Activated T-cell treated with anti-CD3 and anti-CD28 coated beads for 48 hours (primary cell): ENCODE measurements at places on chromosomes 2 and 18.

DNA sequence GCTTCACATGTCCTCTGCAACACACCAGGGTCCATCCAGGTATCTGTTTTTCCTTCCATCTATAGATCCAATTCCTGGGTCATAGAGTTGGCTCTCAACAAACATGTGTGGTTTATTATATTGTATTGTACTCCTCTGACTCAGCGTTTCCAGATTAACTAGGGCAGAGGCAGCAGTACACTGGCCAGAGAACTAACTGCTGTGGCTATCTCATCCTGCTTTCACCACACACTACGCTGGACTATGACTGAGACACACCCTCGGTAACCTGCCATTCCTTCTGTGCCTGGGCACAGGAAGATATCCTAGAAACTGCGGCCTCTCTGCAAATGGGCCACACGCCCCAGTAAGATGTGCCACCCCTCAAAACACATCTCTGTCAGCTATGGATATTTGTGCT, 159.8 kb upstream of the STK17B start:
- no peak for DNase-seq

GRCh38 chr2:147774805-147775204, 70.0 kb upstream of the ACVR2A start:
- no peak for DNase-seq

DNA sequence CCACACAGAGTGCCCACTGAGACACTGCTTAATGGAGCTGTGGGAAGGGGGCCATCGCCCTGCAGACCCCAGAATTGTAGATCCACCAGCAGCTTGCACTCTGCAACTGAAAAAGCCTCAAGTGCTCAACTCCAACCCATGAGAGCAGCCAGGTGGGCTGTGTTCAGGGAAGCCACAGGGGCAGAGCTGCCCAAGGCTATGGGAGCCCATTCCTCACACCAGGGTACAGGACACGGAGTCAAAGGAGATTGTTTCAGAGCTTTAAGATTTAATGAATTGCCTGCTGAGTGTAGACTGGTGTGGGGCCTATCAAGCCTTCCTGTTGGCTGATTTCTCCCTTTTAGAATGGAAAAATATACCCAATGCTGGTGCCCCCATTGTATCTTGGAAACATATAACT, 17.2 kb downstream of the TPO start:
- no peak for DNase-seq

DNA sequence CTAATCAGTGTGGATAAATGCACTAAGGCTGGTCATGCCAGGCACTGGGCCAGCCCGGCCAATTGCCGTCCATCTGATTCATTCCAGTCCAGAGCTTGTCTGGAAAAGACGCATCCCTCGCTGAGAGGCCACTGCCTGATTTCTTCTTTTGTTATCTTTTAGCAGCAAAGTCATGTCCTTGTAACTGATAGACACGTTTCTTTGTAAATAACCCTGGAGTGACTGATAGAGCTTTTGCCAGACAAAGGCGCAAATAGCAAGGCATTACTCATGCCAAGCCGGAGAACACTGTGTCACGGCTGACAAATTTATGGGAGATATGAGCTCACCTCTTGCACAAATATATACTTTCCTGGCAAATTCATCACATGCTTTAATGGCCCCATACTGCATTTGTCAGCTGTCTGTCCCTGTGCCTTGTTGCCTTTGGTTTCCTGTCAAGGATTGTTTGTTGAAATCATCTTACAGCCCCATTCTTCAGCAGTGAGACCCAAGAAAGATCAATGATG, 164.4 kb downstream of the ETAA1 start:
- no peak for DNase-seq

DNA sequence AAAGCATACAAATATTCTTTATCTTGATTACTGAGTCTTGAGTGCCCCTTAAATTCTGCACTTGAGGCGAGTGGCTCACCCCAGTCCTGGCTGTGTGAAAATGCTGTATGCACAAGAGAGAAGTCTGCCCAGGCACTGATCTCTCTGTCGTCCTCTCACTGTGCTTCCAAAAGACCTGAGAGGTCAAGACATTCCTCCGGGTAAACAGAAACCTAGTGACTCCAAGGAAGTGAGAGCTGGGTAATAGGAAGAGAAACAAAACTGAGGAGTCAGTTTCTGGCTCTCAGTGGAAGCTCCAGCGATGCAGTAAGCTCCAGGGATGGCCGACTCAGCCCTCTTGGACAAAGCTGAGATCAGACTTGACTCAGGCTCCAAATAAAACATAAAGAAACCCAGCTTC, 70.9 kb downstream of the AAK1 start:
- no peak for DNase-seq

GRCh38 chr2:156511803-156512202, 75.6 kb downstream of the GPD2 start:
- no peak for DNase-seq

DNA sequence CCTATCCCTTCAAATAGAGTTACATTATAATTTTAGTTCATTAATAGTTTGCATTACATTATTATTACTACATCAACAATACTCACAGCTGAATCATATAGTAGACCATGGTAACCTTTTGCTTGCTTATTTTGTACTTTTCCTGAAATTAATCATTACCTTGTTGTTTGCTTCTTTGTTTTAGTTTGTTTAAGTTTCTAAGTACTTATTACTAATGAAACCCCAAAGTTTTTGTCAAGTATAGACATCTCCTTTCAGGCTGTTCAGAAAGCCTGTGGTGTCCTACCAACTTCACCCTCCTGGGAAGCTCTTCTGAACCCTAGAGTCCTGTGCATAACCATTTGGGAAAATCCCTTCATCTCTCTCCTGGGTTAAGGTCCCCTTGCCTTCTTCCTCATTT, 43.5 kb upstream of the LAPTM4A start:
- no peak for DNase-seq

GRCh38 chr2:42116195-42117181, 52.7 kb upstream of the EML4 start:
- no peak for DNase-seq

- no peak for DNase-seq
Observed at GRCh38 chr2:48799601-48800000, 44.1 kb upstream of the LHCGR start.

- no peak for DNase-seq
Observed at GRCh38 chr2:109317471-109318095, 188.6 kb downstream of the SH3RF3 start.

DNA sequence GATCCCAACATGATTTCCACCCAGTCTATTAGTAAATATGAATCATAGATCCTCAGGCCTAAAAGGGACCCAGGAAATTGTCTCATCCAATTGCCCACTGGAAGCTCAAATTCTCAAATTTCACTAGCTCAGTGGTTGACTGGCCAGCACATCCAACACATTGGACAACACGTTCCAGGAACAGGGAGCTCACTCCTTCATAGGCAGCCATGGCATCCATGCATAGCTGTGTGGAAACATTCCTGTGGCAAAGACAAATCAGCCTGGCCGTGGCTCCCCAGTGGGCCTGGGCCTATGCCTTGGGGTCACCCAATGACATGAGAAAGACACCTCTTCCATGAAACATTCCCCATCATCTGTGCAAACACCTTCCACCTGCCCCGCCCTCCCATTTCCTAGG, 261.1 kb downstream of the ANAPC1 start:
- DNase-seq, result no peak

- no peak for DNase-seq
Observed at GRCh38 chr18:7814754-7815315, 247.7 kb downstream of the PTPRM start.

GRCh38 chr18:77433076-77433475, 183.4 kb downstream of the GALR1 start:
- no peak for DNase-seq

GRCh38 chr2:72992734-72993102, 75.4 kb downstream of the EMX1 start:
- no peak for DNase-seq

GRCh38 chr2:119158563-119159347, at the start of gene C1QL2:
Gene C1QL2 (minus strand): TSS chr2:119158751. CDS start chr2:119158269, 482 bp downstream.
- DNase-seq, result no peak

DNA sequence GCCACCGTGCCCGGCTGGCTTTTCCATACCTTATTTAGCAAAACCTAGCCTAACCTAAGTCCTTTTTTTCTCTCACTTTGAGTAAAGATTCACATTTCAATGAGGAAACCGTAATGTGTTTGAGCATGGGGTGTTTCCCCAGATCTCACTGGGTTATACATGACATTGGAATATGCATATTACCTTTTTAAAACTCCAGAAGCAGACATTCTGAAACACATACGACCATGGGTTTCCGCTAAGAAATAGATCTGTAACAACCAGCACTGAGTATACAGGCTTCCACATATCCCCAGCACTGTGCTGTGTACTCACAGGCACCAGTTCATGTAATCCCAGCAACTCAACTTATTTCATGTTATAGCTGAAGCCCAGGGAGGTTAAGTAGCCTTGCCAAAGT, 41.0 kb upstream of the FOSL2 start:
- no peak for DNase-seq

- no peak for DNase-seq
Observed at GRCh38 chr2:2558476-2558875, 227.4 kb upstream of the MYT1L start.

GRCh38 chr2:60092781-60093180, 460.7 kb downstream of the BCL11A start:
- DNase-seq, result no peak

DNA sequence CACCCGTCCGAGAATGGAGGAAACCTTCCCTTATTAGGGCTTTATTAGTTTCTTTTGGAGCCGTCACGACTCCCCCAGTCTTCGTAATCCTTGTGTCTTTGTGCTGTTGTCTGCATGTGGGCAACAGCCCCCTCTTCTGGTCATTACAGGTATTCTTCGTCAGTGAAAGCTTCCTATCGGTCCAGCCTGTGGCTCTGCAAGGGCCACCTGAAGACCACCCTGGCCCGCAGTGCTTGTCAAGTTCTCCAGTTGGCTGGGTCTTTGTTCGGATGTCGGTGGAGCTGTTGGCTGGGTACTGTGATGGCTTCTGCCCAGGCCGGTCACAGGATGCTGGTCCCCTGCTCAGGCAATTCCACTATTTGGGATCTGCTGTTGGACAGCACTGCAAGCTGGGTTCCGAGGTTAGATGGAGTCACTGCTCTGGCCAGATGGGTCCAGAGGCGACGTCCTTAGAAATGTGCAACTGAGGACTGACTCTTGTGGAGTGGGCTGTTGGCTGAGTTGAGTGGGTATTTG, 19.2 kb downstream of the E2F6 start:
- peak; percentile 13 for DNase-seq

- DNase-seq, result no peak
Observed at GRCh38 chr2:232492236-232492848, 4.7 kb upstream of the ECEL1 start.

DNA sequence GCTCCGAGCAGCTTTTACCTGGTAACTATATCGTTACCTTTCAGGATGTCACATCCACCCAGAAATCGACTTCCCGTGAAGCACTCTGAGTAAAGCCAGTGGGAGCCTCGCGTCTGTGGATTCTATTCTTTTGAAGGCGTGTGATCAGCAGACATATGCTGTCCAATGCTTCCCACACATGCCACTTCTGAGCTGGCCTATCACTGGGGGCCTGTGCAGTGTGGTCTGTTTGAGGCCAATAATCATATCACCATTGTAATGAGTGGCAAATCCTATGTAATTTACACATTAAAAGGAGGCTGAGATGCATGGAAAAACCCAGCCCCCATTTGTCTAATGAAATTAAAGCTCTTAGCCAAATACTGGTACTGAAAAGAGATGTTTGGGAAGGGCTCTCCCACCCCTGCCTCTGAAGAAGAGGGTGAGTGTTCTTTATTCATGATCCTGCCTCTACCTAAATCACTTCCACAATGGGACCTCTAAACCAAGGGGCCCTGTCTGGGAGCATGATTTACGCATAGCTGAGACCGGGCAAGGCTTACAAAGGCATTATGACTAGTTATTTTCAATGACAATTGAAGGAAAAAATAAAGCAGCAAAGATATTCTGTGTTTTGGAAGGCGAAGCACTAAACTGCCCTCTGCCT, 686.8 kb downstream of the ZEB2 start:
- DNase-seq, result no peak

DNA sequence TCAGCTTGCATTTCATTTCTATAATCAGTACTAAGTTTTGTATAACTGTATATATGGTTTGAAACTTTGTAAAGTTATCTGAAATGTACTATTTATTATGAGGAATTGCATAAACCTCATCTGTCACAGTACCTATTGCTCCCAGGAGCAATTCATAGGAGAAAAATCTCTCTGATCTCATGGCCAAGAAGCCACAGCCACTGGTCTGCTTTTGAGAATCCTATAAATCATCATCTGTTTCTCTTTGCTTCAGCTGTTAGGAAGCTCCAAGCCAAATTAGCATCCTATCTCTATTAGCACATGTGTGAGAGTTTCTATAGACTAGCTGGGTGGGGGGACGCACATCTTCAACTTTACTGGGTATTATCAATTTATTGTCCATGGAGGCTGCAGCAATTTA, 210.3 kb downstream of the CYP26B1 start:
- DNase-seq, result no peak

- DNase-seq, result no peak
Observed at GRCh38 chr2:122315306-122315705, 559.9 kb downstream of the TSN start.

- DNase-seq, result no peak
Observed at GRCh38 chr2:75792146-75792545, 81.4 kb upstream of the GCFC2 start.

- no peak for DNase-seq
Observed at GRCh38 chr18:36328385-36328858, 30.9 kb downstream of the FHOD3 start.

GRCh38 chr2:25401307-25402026, 59.7 kb upstream of the DNMT3A start:
- no peak for DNase-seq

GRCh38 chr18:40110455-40110854, 1844.6 kb upstream of the PIK3C3 start:
- DNase-seq, result no peak

GRCh38 chr2:70596739-70597138, 43.1 kb upstream of the TGFA start:
- DNase-seq, result no peak

DNA sequence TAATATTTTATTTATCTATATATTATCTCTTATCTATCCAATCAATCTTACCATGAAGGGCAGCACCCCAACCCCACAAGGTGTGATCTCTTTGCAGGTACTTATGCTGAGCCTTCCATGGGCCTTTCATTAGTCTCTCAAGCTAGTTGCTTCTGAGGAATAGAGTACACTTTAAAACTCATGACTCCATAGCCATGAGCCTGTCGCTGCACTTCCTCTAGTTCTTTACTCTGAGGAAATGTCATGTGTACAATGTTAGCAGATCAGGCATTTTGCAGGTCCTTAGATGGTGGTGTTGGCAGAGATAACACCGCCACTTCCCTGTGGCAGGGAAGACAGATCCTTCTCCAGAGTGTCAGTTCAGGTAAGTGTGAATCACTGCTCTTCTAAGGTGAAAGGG, 29.5 kb upstream of the STAT4 start:
- no peak for DNase-seq

- DNase-seq, result no peak
Observed at GRCh38 chr18:66632756-66633155, 28.9 kb upstream of the CDH19 start.

GRCh38 chr18:24543795-24544498, 83.5 kb downstream of the HRH4 start:
- no peak for DNase-seq

GRCh38 chr2:160293391-160294091, 93.5 kb upstream of the ITGB6 start:
- no peak for DNase-seq

- DNase-seq, result no peak
Observed at GRCh38 chr2:2656115-2657011, 325.3 kb upstream of the MYT1L start.
